ENCODE measurements at places on chromosomes 4 and X. TPM values are rescaled to one million over a fixed set of nuclear protein-coding genes. Genes with fewer than 3 reads are reported as not detected.

RNF212 gene
- total RNA-seq, result not detected

SPATA4 gene
- not detected for total RNA-seq

KIT gene
- total RNA-seq, result not detected

HPSE gene
- 1.3 TPM for total RNA-seq

GABRG1 gene
- total RNA-seq, result not detected

CSAG3 gene
- total RNA-seq, result not detected

SPACA5 gene
- not detected for total RNA-seq

SULT1B1 gene
- total RNA-seq, result not detected

EIF4E gene
- 308 TPM for total RNA-seq

LINC00632 gene
- not detected for total RNA-seq

BMPR1B gene
- not detected for total RNA-seq

SCML2 gene
- total RNA-seq, result 6.2 TPM

VCX3A gene
- not detected for total RNA-seq

MAGEE2 gene
- total RNA-seq, result not detected

CCSER1 gene
- total RNA-seq, result 16.9 TPM

POU4F2 gene
- total RNA-seq, result not detected

MUC7 gene
- total RNA-seq, result not detected

CENPVL1 gene
- not detected for total RNA-seq

SLIT2 gene
- total RNA-seq, result not detected

CYTL1 gene
- total RNA-seq, result not detected

TRIM2 gene
- total RNA-seq, result 0.62 TPM

PJA1 gene
- 8.1 TPM for total RNA-seq

KLHL34 gene
- not detected for total RNA-seq

TBC1D8B gene
- not detected for total RNA-seq

SLC6A14 gene
- not detected for total RNA-seq

CFP gene
- 0.27 TPM for total RNA-seq

F8A2 gene
- total RNA-seq, result not detected

GPRIN3 gene
- 1.5 TPM for total RNA-seq
